ENCODE measurements at places on chromosomes 3 and 15.
A peak's percentile ranks its signal among the peaks of the same experiment; 100 is the strongest.

DNA sequence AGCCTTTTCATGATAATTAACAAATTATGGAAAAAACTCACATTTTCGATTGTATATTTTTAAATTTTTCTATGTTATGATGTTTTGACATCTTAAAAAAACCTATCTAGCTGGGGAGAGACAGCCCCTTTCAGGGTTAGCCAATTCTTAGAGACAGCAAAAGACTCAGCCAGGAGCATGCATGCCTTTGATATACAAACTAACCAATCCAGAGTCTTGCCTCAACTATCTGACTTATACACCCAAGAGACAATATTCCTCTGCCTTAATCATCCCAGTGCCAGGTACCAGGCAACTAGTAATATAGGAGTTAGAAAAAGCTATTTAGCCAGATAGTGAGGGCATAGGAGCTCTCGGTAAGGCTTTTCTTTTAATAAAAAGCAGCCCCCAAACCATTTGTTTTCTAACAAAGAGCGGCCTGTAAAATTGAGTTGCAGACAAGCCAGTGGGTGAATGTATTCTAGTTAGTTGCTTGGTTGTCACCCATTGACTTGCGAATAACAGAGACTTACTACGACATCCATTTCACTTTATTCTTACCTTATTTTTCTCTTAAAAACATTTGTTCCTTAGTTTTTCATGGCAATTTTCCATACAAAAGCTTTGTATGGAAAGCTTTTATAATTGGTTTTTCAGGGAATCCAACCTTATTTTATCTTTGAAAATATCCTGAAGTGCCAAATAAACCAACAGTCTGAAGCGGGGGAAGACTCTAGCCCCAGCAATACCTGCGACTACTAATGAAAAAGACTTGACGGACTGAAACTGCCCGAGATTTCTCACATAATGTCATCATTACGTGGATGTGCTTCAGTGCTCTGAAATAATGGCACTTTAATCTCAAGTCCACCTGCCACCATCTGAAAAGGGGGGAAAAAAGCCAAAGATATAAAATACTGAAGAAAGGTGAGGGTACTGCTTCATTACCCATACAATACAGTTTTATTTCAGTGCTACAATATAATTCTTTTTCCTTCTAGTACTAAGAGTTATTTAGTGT lies 64.6 kb upstream of the ATP2C1 start:
- DNase-seq, result no peak

DNA sequence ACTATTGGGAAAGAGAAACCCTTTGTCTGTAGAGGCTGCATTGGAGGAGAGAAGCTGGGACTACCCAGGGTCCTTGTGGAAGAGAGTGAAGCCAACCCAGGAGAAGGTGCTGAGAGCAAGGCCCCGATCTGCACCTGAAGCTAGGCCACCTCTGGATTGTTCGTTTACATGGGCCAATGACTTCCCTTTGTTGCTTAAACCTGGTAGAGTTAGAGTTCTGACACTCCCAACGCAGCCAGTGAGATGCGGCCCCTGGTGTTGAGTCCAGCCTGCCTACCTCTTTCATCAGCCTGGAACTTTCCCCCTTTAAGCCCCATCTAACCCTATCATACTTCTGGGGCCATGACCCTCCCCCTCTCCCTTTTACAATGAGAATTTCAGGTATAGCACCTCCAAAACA lies 30.8 kb downstream of the CCDC13 start:
- DNase-seq, result no peak

GRCh38 chr15:74127255-74127953 lies 3.0 kb upstream of the ISLR2 start:
- peak; percentile 95 for DNase-seq

GRCh38 chr3:46609212-46609721 lies 3.1 kb upstream of the FAM240A start:
- no peak for DNase-seq

DNA sequence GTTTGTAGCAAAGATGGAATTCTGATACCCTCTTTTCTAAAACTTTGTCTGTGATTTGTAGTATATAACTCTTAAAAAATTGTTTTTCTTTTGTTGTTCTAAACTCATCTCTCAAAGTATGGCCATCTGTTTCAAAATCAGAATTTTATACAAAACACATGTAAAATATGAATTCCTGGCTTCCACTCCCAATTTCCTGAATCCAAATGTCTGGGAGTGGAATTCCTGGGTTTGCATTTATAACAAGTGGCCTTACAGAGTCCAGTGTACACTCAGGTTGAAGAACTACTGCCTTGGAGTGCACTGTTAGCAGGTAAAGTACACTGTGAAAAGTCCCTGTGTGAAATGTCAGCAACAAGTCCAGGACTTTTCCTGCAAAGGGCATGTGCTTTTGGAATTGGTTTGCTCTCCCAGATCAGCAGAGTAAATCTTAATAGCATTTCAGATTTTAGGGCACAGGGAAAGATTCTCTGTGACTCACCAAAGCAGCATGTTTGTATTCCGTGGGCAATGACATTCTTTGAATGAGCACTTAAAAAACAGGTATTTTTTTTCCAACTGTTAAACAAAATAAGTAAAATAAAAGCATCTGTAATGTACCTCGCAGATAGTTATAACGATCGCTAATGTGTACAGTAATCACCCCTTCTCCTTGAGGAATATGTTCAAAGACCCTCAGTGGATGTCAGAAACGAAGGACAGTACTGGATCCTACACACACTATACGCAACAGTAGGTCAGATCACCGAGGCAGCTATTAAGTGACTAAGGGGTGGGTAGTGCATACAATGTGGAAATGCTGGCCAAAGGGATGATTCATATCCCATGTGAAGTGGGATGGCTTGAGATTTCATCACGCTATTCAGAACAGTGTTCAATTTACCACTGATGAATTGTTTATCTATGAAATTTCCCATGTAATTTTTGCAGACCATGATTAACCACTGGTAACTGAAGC lies 2.0 kb upstream of the CLDN16 start:
- DNase-seq, result no peak

DNA sequence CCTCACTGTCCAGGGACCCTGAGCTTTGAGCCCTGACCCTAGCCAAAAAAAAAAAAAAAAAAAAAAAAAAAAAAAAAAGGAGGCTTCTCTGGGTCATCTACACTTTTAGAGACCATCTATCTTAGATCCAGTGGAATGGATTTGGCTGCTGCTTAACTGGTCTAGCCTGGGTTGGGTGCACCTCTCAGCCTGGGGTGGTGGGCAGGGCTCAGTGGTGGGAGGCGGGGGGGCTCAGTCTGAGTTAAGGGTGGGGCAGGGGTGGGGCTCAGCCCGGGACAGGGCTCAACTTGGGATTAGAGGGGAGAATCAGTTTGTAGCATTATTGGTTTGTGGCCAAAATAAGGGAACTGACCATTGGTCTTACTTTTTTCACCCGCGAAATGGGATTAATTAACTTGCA lies 139.2 kb downstream of the TPRA1 start:
- no peak for DNase-seq
